SHP77 treated with DMSO at 0.1 percent for 48 hours (cell line): ENCODE measurements at places on chromosomes 4 and X.

DNA sequence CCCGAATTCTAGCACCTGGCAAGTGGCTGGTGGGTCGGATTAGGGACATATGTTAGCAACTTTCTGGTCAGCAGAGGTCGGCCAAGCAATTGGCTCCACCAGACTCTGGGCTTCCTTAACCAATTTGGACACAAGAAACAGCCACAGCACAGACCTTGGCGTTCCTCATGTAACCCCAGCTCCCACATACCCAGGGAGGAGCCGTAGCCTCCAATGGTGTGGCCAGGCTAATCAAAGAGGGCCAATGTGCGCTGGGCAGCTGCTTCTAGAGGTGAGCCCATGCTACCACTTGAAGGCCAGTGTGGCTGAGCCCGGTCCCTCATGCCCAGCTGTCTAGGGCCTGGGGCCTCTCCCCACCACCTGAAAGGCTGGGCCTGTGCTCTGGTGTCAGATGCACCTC, 82.5 kb upstream of the MSX1 start:
- DNase-seq, result no peak

DNA sequence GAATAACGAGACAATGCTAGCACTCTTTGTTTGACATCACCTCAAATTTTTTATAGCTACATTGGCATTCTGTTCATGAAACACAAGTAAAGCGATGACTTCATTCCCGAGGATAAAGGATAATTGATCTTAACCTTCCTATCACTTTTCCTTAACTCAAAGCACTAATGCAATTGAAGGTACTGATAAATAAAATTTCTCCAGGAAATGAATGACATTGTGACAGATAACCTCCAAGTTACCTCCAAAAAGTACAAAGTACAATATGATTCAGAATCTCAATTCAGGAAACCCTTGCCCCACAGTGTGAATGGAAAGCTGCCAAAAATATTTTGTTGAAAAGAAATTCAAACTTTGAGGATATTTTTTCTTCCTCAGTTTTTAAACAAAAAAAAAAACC, 1.8 kb downstream of the PRSS12 start:
- no peak for DNase-seq

DNA sequence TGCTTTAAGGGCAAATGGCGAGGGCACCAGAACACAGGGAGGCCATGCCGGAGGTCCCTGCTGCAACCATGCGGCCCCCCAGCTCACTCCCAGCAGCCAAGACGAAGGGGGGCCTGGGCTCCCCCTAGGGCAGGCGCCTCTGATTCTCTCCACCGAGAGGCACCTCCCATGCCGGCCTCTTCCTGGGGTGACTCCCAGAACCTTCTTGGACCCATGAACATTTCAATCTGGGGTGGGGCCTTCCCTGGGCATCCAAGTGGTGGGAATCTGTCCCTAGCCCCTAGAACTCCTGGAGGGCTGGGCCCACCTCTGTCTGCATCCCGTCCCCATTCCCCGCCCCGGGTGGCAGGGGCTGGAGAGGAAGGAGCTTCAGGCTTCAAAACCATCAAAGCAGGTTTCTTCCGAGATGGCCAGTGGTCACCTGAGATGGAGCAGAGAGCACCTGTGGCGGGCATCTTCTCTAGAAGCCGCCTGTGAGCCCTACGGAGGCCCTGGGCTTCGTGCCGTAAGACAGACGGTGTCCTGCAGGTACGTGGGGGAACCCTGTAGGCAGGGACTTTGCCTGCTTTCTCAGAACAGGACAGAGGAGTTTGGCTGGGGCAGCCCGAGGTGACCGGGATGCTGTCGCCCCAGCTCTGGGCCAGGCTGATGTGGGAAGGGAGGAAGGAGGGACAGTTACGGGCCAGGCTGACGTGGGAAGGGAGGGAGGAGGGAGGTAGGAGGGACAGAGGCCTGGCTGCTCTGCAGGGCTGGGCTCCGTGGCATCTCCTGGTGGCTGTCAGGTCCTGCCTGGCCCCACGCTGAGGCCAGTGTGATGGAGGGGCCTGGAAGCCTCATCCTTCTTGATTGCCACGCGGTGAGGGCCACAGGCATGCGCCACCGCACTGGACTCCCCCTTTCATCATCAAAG, 6.8 kb upstream of the SLC25A6 start:
- no peak for DNase-seq

DNA sequence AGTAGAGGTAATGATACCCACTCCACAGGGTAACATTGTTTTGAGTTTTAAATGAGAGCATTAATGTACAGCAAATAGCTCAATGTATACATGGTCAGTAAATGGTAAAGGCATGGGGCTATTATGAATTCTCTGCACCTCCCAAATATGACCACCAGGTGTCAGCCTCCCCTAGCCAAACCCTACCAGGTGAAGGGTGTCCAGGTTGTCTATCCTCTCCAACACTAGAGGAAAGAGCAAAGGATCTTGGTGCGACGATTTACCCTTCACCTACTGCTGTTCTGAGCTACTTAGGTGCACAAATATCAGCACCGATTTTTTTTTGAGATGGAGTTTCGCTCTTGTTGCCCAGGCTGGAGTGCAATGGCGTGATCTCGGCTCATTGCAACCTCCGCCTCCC, 26.5 kb upstream of the XIAP start:
- no peak for DNase-seq

GRCh38 chr4:124090021-124090420, 622.5 kb downstream of the ANKRD50 start:
- DNase-seq, result no peak

- DNase-seq, result no peak
These were observed 83.6 kb downstream of the NBDY start for GRCh38 chrX:56812515-56813105.

- DNase-seq, result no peak
These were observed 7.8 kb upstream of the MXD4 start for GRCh38 chr4:2269618-2270163.

DNA sequence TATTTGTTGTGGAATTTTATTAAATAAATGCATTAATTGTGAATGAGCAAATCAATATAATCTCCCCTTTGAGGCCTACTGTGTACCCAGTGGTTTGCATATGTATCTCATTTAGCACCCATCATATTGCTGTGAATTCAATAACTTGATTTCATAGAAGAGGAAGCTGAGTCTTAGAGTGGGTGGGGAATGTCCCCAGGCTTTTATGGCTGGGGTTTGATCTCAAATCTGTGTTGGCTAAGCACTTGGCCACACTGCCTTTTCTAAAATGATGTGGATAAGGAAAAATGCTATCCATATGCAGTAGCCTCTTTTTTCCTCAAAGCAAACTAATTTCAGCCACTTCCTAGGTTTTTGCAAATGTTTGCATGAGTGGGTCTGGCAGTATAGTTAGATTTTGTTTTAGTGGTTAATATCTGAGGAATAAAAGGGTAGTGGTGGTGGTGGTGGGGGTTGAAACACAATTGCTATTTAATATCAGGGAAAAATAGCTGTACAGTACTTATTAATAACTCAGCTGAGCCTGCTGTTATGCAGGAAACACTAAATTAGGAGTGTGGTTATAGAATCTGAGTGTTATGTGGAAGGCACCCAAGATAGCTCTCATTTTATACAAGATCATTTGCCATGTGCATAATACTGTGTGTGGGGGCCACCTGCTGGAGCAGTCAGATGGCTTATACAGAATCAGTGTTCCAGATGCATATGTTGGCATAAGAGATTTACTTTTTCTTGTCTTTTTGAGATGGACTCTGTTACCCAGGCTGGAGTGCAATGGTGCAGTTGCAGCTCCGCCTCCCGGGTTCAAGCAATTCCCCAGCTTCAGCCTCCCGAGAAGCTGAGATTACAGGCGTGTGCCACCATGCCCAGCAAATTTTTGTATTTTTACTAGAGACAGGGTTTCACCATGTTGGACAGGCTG, 108.0 kb downstream of the TMEM131L start:
- DNase-seq, result no peak

DNA sequence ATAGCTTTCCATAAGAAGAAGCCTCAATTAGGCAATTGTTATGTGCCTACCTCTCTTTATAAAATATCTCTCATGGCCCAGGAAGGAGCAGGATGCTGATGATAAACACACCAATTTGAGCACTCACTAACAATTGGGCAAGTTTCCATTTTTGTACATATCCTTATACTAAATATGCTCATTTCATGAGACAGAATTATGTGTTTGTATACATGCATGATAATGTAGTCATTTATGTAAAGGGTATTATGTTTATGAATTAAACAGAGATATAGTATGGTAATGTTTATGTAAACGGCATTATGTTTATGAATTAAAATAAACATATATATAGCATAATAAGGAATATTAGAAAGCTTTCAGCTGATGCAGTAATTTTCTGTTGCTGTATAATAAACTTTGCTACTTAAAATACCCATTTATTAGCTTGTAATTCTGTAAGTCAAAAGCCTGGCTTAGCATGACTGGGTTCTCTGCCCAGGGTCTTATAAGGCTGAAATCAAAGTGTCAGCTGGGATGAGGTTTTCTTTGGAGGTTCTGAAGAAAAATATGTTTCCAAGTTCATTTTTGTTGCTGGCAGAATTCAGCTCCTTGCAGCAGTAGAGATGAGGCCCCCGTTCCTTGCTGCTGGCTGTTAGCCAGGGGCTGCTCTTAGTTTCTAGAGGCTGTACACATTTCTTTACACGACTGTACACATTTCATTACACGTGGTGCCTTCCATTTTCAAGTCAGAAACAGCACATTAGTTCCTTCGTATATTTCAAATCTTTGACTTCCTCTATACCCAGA, 89.0 kb downstream of the GLRA2 start:
- DNase-seq, result no peak

DNA sequence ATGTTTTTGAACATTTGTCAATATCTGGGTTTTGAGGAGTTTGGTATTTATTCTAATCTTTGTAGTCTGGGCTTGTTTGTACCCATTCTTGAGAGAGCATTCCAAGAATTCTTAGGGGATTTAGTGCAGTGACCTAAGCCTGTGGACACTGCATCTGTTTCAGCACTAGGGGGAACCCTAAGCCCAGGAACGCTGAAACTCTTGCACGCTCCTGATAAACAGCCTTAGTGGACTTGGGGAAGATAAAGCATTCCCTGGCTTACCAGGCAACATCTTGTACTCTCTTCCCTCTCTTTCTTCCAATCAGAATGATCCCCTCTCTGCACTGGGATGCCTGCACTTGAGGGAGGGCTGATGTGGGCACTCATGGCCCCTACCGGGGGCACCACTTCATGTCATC, 654.9 kb upstream of the HTR2C start:
- no peak for DNase-seq

DNA sequence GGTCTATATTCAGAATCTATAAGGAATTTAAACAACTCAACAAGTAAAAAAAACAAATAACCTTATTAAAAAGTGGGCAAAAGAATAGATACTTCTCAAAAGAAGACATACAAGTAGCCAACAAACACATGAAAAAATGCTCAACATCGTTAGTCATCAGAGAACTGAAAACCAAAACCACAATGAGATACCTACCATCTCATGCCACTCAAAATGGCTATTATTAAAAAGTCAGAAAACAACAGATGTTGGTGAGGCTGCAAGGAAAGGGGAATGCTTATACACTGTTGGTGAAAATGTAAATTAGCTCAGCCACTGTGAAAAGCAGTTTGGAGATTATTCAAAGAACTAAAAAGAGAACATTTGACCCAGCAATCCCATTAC, 201.6 kb downstream of the QDPR start:
- no peak for DNase-seq

DNA sequence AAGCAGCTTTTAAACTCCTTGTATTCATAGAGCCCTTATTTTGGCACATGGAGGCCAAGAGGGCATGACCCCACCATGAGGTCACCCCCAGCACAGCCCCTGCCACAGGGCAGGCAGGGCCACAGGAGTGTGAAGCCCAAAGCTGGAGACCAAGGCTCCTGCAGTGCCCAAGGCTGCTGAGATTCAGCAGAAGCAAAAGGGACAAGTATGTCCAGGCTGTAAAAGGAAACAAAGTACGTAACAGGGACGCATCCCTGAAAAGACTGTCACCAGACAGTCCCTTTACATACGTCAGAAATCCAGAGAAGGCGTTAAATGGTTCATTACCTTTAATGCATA, 18.9 kb downstream of the GAK start:
- no peak for DNase-seq

DNA sequence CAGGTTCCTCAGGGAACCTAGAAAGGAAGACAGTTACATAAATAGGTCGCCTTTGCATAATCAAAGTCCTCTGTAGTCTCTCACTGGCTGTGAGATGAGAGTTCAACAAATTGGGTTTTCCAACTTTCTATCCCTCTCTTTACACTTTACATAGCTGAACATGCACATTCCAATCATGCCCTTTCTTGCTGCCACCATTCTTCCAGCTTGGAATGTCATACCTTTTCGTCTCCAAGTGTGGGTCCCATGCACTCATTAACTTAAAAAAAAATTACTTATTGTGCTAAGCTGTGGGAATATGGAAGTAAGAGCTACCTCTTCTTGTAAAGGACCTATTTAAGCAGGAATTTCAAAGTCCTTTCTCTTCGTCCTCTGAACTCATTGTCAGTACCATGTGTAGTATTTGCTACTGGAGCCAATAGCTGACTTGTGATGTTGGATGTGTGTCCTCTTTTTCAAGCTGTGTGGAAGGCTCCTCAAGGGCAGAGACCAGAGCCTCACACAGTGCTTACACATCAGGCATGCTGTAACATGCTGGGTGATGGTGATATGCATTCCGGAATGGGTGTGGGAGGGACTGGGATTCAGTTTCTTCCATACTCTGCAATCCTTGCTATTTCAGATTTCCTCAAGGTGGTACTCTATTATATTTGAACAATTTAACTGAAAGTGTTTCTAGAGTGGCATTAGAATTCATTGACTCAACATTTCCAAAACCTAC, 7.1 kb downstream of the ENOPH1 start:
- no peak for DNase-seq

GRCh38 chr4:147054228-147054872, 108.7 kb upstream of the TTC29 start:
- DNase-seq, result no peak

DNA sequence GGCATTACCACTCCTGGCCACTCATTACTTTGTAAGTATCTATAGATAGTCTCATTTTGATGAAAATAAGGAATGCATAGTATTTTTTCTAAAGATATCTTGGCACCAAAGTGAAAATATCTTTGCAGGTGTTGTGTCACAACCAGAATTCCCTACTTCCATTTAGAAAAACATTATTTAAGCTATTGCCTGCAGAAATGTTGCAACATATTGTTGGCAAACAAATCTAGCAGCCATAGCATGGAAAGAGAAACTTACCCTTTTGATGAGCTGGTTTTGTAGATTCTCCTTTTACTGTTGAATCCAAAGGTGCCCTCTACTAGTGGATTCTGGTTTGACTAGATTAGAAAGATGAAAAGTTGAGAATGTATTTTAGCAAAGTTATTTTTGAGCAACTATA, 138.8 kb downstream of the AREG start:
- DNase-seq, result no peak
